ENCODE measurements at places on chromosomes 3 and 15.

DNA sequence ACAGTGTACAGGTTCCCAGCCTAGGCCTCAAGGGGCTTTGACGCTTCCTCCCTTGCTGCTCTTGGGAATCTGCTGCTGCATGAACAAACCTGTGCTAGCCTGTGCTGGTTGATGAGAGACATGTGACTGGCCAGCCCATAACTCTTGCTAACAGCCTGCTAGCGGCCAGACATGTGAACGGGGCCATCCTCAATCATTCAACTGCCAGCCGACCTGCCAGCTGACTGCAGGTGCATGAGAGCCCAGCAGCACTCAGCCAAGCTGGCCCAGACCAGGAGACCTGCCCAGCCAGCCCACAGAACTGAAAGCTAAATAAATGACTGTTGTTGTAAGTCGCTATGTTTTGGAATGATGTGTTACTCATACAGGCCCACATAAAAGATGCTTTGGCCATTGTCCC, 82.4 kb upstream of the DLG1 start:
- DNase-seq: no peak

GRCh38 chr15:56241374-56242105, 2.1 kb downstream of the RFX7 start:
- DNase-seq: no peak

DNA sequence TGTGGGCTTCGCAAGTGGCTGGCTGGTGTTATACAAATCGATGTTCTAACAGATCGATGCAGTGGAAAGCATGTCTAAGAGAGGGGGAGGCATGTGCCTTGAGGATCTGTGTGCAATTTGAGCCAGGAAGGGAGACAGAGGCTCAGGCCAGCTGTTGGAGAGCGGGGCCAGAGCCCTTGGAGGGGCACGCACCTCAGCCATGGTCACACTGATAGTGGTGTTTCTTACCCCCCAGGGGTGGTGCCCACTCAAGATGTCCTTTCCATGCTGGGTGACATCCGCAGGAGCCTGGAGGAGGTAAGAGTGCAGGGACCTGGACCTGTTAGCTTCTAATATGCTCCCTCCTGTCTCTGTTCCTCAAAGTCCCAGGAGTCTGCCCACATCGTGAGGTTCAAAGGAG, 3.8 kb upstream of the ABTB1 start:
- no peak for DNase-seq

GRCh38 chr3:150388498-150389418, 19.3 kb upstream of the TSC22D2 start:
- DNase-seq: no peak

GRCh38 chr3:55474213-55474632, 12.9 kb downstream of the WNT5A start:
- no peak for DNase-seq

- DNase-seq: no peak
Measured at GRCh38 chr3:62859203-62859791, 15.9 kb downstream of the CADPS start.

GRCh38 chr15:50017522-50017921, 101.5 kb downstream of the ATP8B4 start:
- DNase-seq: no peak

Measured in stimulated activated CD8-positive, alpha-beta memory T cell treated with anti-CD3 and anti-CD28 coated beads, Interleukin-15, amount 100 ng/mL, for 24 hours (primary cell).